Vagina (tissue), 2 donors: ENCODE measurements at places on chromosomes 5 and 9. TPM values are rescaled to one million over a fixed set of nuclear protein-coding genes. Genes with fewer than 3 reads are reported as not detected.

The NSG2 gene
- total RNA-seq = 7.1 TPM

The IFNA21 gene
- not detected for total RNA-seq

The VLDLR gene
- total RNA-seq = 4.7 TPM

The CAMK4 gene
- total RNA-seq = 11.8 TPM

The PCDHB11 gene
- 2.2 TPM for total RNA-seq

The DNAH5 gene
- 0.49 TPM for total RNA-seq

The PCDHA4 gene
- 2.0 TPM for total RNA-seq

The MARCHF11 gene
- total RNA-seq = not detected

The PCDHB6 gene
- not detected for total RNA-seq

The RGS3 gene
- total RNA-seq = 27.0 TPM

The CFAP77 gene
- total RNA-seq = not detected

The MPDZ gene
- 38.8 TPM for total RNA-seq

The HCN1 gene
- total RNA-seq = not detected
